Stimulated activated CD4-positive, alpha-beta T cell treated with anti-CD3 and anti-CD28 coated beads, Interleukin-12 subunit alpha, Interleukin-12 subunit beta, amount 100 ng/mL, for 48 hours (primary cell): ENCODE measurements at places on chromosomes 4 and X.
A peak's percentile ranks its signal among the peaks of the same experiment; 100 is the strongest.

DNA sequence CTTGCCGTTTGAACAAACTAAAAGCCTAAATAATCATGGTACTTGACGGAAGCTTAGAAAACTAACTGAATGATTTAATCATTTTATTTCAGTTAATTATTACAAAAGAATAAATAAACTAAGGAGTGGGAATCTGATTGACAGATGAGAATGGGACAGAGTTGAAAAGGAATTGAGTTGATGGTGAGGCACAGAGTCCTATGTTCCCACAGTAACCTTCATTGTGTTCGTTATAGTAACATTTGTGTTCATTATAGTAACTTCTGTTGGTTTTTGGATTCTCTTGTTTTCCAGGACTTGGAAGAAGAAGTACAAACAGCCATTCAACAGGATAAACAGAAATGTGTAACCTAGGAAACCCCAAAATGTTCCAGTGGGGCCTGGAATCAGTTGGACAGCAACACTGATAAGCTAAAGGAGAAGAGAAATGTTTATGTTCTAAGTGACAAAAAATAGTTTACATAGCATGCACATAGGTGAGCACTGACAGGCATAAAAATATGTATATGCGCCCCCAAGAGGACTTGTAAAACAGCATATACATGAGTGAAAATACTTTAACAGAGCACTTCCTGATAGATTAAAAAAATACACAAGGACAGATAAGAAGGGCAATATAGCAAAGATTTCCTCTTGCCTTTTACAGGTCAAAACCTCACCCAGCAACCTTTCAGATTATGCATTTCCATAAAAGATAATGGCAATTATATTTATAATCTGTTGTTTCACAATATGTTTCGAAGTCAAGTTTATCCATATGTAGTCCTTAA, 218.6 kb upstream of the HTR2C start:
- no peak for DNase-seq

DNA sequence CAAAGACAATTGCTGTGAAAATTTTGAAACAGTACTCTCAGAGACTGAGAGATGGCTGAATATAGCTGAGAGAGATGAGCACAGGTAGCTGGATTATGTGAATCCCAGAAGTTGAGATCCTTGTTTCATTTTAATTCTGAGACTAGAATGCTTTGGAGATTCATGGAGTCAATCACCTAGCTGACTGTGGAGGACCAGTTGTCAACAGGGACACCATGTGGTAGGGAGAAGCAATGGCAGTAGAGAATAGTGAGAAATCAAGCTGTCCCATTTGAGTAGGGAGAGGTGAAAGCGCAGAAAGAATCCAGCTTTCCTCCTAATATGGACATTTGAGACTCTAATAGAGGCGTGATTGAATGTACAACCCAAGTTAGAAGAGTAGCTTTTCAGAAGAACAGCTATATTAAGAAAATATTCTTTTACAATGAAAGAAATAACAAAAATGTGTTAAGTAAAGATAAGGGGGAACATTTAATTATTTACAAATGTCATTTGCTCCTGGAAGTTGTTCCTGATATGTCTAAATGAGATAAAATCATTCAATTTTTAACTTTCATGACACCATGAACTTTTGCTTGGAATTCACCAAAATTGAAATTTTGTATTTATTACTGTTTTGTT, 30.3 kb upstream of the GLRB start:
- no peak for DNase-seq

DNA sequence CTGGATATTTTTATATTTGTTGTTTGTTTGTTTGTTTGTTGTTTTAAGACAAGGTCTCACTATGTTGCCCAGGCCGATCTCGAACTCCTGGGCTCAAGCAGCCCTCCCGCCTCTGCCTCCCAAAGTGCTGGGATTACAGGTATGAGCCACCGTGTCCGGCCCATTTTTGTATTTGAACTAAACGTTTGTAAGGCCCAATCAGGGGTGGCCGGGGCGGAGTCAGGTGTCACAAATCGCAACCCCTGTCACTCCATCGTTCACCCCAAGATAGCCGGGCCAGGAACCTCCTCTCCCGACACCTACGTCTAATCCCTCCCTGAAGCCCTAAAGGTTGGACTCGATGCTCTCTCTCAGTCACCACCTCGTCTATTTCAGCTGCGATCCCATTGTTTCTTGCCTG, 722 bp upstream of the EFHC2 start:
- DNase-seq = peak; percentile 24

- DNase-seq = no peak
Observed at GRCh38 chr4:183185018-183185417, 86.0 kb downstream of the WWC2 start.

DNA sequence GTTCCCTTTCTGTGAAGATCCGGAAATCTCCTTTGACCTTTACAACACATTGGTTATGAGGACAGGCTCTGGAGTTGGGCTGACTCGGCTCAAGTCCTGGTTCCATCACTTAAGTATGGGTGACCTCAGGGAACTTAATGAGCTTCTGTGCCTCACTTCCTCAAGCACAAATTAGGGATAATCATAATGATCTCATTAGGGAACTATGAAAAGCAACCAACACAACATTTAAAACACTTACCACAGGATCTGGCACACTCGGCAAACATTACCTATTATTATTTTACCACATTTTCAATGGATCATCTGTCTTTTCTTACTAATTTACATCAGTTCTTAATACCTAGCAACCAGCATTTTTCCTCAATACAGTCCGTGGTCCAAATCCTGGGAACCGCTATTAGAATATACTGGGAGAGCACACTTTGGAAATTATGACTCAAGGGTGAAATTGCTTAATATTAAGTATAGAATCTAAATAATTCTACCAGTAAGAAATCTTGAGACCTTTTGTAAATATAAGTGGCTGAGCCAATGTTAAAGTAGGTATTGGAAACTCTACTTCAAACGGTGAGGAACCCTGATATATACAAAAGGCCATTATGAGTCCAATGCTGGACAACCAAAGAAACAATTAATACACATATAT, 19.6 kb downstream of the ADGRA3 start:
- DNase-seq = no peak

DNA sequence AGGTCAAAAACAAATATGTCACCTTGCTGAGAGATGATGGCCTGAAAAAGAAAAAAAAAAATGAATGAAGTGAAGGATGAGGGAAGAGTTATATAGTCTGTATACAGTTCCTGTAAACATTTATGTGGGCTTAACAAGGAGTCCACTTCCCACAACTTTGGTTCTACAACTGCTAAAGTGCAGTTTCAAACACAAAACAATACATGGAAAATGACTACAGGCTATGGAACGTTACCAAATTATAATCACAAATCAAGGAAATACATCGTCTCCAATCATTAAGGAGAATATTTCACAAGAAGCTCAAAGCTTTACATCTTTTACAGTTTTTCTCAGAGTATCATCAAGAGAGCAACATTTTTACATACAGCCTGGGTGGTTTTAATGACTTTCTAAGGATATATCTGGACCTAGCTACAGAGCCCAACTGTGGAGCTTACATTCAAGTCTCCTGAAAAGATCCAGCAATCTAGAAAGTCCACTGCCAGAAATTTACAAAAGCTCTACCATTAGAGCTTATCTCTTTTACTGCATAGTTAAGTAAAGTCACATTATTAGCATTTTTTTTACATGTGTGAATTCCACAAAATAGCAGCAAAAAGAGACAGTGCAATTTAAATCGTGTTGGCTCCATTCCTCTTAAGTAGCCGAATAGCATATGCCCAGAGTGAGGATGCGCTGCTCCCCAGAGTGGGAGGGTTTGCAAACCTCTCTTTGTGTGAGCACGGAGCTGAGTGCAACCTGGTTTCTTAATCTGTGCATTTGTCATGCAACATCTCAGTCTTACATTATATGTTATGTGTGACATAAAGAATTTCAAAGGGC, 128.3 kb downstream of the MANBA start:
- DNase-seq = no peak
